Right hindlimb (tissue), 1 donor: ENCODE measurements at places on chromosomes 1 and 21.

DNA sequence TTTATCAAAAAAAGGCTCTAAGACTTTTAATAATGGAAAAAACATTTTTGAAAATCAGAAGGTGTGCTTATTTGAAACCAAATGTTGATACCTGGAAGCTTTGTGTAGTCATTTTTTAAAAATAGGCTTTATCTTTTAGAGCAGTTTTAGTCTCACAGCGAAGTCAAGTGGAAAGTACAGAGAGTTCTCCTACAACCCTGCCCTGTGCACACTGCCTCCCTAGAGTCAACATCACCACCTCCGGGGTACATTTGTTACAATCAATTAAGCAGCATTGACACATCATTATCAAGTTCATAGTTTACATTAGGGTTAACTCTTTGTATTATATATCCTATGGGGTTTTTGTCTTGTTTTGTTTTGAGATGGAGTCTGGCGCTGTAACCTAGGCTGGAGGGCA lies 10.7 kb upstream of the ERO1B start:
- DNase-seq: no peak

- no peak for DNase-seq
Measured at GRCh38 chr1:166638137-166638536, 201.1 kb upstream of the POGK start.

DNA sequence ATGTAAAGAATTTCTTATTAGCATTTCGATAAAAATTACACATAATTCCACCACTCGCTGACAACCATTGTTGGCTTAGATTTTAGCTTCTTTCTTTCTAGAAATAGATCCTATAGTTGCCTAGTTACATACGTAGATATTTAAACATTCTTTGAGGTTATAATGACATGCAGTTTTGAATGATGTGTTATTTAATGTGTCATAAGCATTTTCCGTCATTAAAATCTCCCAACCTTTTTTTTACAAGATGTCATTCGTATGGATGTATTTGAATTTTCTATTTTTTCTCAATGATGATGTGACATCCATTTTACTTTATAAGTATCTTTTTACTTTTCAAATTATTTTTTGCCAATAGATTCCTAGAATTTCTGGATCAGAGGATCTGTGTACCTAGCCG lies 44.7 kb downstream of the SLC37A1 start:
- no peak for DNase-seq

DNA sequence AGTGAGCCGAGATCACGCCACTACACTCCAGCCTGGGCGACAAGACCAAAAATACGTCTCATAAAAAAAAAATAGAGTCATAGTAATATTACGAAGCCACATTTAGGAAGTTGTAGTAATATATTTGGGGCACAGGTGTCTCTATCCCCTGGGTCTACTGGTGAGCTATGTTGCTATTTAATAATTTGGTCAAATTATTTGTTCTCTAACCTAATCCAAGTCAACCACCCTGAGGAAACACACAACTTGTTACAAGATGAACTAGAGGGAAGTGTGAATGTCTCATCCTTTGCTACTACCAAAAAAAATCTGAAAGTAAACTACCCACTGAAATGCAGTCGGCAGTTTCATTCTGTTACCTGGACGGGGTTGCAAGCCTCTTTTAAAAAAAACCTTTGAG lies 35.3 kb downstream of the RGS8 start:
- DNase-seq: no peak

- DNase-seq: no peak
Measured at GRCh38 chr1:200128944-200129879, 101.7 kb downstream of the NR5A2 start.
